ENCODE measurements at places on chromosomes 1 and 21. TPM values are rescaled to one million over a fixed set of nuclear protein-coding genes. Genes with fewer than 3 reads are reported as not detected.

- no peak for DNase-seq
Observed at GRCh38 chr21:35020436-35020835, 28.7 kb downstream of the RUNX1 start.

DNA sequence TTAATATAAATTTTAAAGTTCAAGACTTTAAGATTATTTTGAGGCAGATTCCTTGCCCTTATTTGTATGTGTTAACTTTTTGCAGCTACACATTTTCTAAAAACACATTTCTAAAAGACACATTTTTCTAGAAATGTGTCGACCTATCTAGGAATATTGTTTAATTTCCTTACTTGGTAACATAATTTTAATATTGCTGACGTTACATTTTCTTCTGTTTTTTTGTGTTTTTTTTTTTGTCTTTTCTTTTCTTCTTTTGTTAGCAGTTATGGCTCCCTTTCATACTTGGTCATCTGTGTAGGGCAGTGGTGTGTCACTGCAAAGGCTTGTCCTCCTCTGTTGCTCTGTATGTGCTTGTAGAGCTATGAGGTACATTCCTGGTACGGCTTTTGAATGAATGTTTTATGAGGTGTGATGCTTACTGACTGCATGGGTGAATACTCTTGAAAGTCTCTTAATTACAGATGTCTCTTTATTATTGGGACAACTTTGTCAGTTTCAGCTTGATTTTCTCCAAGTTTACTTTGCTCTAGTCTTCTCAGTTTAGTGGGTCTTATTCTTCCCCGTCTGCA is 30.1 kb downstream of the LRRC8D start:
- DNase-seq, result no peak

GRCh38 chr1:201450721-201451291 is 18.2 kb downstream of the PHLDA3 start:
- no peak for DNase-seq

DNA sequence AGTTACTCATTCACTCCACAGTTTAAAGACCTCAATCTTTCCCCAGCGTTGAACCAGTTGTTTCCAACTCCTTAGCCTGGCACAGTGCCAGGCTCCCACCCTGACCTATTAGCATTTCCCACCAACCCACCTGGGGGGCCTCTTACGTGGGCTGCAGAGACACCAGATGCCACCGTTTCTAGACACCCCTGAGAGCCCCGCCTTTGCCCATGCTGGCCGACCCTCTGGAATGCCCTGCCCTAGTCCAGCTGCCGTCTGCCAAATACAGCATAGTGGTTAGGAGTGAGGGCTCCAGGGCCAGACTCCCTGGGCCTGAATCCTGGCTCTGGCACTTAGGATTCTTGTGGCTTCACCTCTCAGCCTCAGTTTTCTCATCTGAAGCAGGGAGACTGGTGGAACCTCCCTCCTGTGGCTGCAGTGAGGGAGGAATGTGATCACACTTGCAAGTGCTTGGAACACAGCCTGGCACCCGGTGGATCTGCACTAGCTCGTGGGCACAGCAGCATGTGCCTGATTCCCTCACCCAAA is 65.2 kb downstream of the TMCO4 start:
- DNase-seq, result no peak

- DNase-seq, result no peak
Observed at GRCh38 chr21:21712748-21713520, 714.7 kb downstream of the NCAM2 start.

DNA sequence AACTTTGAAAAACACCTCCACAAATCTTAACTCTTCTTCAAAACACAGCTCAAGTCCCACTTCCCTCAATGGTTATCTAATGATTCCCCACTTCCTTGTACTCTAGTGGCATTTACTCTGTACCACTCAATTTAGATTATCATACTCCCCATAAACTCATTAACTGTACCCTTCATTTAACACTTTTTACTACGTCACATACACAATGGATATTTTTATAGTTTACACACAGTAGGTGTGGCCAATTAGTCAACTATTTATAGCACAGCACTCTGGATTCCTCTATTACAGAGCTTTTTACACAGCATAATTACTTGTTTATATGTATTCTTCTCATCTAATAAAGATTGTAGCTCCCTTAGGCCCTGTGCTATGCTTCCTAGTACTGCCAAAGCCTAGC is 62.1 kb downstream of the FOXJ3 start:
- DNase-seq, result no peak

GRCh38 chr1:155250633-155251449 is 4.4 kb downstream of the ENTREP3 start:
- DNase-seq, result peak; percentile 55

DNA sequence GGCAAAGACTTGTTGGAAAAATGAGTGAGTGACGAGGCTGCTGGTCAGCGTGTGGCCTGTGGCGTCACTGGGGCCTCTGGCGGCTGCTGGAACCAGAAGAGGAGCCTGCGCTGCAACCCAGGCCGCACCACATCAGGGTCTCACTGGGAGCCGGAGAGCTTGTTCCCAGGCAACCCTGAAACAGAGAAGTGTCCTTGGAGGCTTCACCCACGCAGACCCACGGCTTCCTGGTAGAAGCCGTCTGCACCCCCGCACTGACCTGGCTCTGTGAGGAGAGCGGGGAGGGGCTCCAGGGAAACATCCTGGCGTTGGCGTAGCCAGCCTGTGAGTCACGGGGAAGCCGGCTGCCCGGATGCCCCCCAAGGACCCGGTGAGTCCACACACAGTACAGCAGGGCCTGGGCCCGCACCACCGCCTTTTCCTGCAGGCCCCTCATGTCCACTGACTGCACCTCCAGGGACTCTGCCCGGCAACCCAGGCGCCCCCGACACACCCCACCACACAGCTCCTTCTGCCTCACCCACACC is 57.4 kb downstream of the COL6A1 start:
- no peak for DNase-seq

DNA sequence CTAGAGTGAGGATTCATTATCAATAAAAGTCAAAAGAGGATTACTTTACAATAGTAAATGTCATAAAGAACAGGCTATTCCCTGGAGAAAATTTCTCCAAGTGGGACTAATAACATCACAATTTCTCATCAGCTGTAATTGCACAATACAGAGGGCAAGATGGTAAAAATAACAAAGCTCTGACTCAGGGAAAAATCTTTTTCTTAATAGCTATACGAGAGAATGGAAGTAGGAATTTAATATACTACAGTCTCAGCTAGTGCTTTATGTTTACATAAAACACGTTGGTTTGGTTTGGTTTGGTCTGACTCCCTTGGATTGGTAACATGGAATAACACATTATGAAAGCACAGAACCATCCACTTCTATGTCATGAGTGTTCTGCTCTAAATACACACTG is 397.6 kb downstream of the LRRIQ3 start:
- no peak for DNase-seq

DNA sequence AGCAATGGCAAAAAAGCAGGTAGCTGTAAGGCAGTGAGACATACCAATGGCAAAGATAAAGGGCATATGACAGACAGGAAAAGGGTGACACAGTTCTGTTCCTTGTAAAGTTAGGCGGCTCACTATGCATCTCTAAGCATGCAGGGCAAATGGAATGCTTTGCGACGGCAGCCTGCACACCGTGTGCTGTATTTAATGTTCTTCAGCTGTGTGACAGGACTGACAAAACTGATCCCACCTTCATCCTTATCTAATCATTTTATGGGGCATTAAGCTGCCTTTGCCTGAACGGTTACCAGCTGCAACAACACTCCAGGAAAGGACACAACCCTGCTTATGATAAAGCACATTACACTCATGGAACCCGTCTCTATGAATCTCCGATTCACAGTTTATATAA is 80.5 kb upstream of the VAV3 start:
- no peak for DNase-seq

GRCh38 chr1:214946615-214947014 is 135.9 kb upstream of the KCNK2 start:
- DNase-seq, result no peak

- no peak for DNase-seq
Observed at GRCh38 chr21:36156815-36157670, at the start of gene DOP1B. TSS of gene DOP1B (plus strand) at chr21:36156824. CDS start at chr21:36164734, 7,910 bp downstream.

GRCh38 chr1:204356997-204357396 is 2.7 kb downstream of the PLEKHA6 start:
- no peak for DNase-seq

DNA sequence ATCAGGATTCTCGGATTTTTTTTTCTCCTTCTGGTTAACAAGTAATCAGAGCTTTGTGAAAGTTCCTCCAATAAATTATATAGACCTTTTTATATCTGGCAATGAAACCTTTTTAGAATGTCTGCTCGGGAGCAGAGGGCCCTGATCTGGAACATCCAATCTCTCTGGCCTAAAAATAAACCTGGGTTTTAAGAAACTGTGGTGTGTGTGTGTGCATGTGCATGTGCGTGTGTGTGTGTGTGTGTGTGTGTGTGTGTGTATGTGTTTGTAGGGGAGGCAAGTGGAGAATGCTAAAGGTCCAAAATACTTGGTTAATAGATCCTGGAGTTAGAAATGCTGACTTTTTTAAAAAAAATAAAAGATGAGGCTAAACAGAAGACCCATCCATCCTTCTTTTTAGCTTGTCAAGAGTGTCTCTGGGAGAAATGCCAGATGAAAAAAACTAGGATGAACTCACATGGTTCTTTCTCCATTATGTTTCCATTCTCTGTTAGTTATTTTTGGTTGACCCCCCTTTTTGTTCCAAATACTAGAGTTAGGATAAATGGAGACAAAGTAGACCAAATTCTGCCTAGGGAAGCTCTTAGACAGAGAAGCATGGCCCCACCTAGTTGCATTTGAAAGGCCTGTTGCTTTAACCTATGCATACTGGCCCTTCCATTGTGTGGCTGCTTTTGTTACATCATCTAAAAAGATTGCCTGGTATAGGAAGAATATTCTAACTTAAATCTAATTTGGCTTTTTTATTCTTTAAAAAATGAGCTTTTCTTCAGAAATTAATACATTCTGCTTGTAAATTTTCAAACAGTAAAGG is 175.9 kb downstream of the PAPPA2 start:
- no peak for DNase-seq

DNA sequence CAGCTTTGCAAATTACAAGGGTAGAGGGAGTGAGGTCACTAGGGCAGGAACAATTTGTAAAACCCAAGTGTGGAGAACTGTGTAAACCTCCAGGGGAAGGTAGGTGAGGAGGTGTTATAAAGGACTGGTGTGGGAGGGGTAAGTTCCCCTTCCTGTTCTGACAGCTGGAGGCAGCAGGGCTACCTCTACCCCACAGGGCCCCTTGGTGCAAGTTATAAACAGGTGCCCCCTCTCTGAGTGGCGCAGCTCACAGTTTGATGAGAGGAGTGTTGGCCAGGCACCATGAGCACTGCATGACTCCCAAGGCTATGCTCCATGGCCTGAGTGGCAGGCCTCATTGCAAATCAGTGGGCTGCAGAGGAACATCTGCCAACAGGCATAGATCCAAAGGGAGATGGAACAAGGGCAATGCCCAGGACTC is 41.0 kb downstream of the MFSD2A start:
- DNase-seq, result no peak

GRCh38 chr1:99867682-99868081 is 17.5 kb downstream of the AGL start:
- no peak for DNase-seq

DNA sequence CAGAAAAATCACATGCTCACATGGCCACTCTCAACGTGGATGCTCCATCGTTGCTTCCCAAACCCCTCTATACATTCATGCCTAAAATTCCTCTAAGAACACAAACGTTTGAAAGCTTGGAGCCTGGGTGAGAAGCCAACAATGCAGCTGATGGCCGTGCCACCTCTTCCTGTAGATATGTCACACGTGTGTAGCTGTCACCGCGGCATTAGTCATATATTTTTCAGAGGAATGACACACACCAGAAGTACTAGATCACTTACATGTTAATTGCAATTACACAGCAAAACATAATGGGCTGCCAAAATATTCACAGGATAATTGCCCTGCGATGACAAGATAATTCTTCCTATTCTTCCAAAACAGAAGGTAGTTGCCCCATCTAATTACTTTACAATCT is 112.7 kb upstream of the BACE2 start:
- no peak for DNase-seq

DNA sequence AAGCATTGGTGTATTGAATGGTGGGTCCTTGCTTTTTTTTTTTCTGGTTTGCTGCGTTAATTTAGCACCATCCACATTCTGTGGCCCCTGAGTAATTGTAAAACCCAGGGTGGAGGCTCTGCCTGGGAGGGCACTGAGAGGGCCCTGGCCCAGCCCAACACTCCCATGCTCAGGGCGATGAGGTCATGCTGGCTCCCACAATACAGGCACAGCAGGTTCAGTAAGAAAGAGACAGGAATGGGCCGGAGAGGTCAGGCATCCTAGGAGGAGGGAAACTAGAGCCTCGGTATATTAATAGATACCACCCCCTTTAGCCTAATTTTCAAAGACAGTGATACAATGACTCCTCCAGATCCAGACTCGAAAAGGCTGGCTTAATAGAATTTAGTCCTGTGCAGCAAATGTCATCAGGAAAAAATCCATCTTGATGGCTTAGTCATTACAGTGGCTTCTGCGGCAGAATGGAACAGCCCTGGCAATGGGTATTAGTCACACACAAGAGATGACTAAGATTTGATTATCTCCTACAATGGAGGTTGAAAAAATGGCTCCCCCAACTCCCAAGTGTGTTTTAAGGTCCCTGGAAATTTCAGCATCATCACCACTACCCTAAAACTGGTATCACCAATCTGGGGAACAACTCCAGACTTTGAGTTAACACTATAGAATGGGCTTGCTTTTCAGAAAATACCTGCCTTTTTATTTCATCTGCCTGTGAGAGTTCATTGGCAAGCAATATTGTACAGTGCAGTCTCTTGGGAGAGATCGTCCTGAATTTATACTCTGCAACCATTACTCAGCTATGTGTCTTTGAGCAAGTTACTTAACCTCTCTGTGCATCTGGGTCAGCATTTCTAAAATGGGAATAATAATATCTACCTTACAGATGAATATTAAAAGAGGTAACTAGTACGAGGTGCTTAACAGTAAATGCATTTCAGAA is 43.9 kb upstream of the LYST start:
- peak; percentile 78 for DNase-seq

GRCh38 chr1:213987422-213987926 is 299 bp upstream of the PROX1 start:
- DNase-seq, result peak; percentile 32

DNA sequence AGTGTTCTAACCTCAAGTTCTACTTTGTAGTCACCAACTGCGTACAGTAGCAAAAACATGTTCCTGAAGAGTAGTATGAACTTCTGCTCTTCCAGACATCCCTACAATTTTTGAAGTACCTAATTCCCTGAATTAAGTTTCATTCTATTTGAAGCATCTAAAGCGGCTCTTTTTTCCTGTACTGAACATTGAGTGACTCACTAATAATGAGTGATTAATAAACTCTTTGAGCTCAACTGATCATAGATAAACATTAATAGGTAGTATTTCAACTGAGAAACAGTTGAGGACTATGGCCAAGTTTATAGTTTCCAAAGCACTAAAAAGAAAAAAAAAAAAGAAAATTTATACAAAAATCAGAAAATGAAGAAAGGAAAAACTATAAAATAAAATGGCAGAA is 683.1 kb downstream of the LTN1 start:
- DNase-seq, result no peak

The OR2L5 gene
- total RNA-seq, result not detected

The ADGRL4 gene
- total RNA-seq, result 73.5 TPM

The FAM167B gene
- 26.1 TPM for total RNA-seq

The CRYAA gene
- not detected for total RNA-seq

The BATF3 gene
- 18.4 TPM for total RNA-seq

The SEC22B gene
- 16.8 TPM for total RNA-seq

Measured in ascending aorta (tissue), 2 donors.